Upper lobe of left lung (tissue), 6 donors: ENCODE measurements at places on chromosomes 13 and 19.

DNA sequence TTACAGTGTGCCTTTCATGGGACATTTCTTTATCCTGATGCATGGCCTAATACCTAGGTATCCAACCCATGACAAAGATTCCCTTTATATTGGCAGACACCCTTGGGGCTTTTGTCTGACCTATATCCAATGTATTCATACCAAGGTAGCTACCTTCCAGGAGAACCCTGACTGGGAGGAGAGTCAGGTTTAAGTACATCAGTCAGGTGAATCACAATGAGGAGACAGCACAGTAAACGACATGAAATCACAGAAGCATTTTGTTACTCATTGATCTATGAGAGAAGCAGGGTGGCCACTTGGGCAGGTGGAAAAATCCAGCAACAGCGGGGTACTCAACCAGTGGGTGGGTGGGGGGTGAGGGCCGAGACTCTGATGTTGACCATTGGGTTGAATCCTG is 527.4 kb upstream of the ATXN8OS start:
- DNase-seq = no peak

GRCh38 chr13:30429721-30430694 is 7.7 kb downstream of the UBE2L5 start:
- no peak for DNase-seq

DNA sequence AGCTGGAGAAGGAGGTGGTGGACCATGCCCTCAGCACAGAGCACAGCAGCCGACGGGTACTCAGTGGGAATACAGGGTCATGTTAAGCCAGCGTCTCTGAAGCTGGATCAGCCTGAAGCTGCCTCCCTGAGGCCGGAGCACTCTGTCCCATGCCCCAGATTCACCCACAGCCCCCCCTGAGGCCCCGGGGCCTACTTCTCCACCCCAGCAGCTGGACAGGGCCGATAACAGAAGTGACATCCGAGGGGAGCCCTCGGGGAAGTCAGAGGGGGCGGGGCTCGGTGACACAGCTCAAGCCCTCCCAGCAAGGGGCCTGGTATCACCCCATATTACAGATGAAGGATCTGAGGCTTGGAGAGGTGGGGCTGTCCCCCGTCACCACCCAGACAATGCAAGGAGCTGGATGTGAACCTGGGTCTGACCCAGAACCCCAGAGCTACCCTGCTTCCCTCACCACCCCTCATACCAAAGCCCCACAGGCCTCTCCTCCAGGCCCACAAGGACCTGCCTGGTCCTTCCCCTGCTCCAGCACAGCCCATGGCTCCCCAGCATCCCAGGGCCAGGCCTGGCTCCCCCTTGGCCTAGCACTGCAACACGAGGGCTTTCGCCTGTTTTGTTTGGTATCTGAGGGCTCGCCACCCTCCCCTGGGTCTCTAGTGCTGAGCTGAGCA is 5.7 kb downstream of the R3HDM4 start:
- peak; percentile 45 for DNase-seq

- no peak for DNase-seq
Measured at GRCh38 chr13:112690283-112690929, 568 bp downstream of the ATP11A start.

- no peak for DNase-seq
Measured at GRCh38 chr19:46460981-46461380, 10.4 kb downstream of the PNMA8A start.

DNA sequence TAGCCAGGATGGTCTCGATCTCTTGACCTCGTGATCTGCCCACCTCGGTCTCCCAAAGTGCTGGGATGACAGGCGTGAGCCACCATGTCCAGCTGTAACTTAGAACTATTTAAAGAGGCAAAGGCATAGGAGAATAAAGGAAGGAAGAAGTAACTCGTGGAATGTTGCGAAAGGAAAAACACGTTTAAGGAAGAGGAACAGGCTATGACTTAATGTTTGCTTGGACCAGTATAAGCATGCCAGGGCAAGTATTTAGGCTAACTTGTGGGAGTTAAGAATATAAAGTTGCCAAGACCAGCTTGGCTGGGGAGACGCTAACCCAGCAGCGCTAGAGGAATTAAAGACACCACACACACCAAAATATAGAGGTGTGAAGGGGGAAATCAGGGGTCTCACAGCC is 33.5 kb downstream of the ZNF844 start:
- DNase-seq = no peak

GRCh38 chr13:53631511-53631910 is 602.9 kb downstream of the OLFM4 start:
- DNase-seq = no peak

DNA sequence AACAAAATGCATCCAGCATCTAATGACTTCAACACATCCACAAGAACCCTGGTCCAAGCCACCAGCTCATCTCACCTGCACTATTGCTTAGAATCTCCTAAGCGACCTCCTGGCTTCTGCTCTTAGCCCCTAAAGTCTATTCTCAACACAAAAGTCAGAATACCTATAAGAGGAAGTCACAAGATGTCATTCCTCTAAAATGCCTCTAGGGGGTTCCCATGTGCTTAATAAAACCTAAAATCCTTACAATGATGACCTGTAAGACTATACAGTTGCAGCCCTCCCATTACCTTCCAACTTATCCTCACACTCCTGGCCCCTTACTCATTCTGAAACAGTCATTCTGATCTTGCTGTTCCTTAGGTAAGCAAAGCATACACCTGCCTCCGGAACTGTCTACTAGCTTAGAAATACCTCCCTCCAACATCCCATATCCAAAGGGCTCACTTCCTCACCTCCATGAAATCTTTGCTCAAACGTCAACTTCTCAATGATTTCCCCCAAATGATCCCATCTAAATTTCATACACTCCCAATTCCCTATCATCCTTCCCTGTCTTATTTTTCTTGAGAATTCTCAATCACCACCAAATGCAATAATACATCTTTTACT is 10.0 kb downstream of the ATP7B start:
- DNase-seq = no peak

GRCh38 chr19:38494379-38494778 is 60.9 kb downstream of the RYR1 start:
- no peak for DNase-seq

GRCh38 chr19:32104153-32104849 is 241.1 kb upstream of the ZNF507 start:
- no peak for DNase-seq

DNA sequence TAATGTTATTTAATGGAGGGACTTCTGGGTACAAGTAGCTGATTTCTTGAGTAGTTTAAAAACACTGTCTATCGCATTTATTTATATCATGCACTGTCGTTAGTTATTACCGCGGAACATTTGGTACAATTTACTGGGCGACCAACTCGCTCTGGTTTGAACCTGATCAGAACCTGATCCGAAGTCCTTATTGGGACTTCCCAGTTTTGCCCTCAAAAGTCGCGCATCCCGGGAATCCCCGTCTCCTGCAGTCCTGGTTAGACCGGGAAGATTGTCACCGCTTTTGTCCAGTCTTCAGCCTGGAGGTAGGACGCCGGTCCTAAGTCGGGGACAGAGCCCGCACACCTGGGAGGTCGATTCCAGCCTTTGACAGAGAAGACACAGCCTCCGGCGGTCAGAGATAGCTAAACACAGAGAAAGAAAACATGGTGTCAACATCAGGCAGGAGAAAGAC is 694 bp downstream of the CLN5 start:
- peak; percentile 58 for DNase-seq

GRCh38 chr13:27151798-27152599 is 19.6 kb downstream of the USP12 start:
- no peak for DNase-seq

DNA sequence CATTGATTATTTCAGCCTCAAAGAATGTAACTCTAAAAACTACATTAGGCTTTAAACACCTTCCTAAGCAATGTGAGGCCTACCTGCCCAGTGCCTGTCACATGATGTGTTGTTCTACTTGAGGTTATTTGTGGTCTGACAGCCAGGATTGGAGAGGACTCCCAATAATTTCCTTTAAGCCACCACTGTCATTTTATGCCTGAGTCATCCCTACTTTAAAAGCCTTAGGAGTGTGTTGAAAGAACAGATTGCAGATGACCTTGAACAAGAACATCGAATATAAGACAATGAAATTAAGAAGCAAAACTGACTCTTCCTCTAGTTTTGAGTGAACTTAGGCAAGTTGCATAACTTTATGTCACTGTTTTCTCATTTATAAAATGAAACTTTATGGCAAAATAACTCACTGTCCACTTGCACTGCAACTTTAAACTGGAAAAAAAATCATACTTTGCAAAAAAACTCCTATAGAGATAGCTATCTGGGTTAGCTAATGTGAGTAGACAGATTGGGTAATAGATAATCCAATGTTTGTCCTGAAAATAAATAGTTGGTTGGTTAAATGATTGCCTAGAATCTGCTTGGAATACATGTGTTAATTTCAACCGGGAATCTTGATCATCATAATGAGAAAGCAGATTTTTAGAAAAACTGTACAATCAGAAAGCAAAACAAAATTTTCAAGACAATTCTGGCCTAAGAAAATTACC is 361.2 kb downstream of the SUCLA2 start:
- DNase-seq = no peak

DNA sequence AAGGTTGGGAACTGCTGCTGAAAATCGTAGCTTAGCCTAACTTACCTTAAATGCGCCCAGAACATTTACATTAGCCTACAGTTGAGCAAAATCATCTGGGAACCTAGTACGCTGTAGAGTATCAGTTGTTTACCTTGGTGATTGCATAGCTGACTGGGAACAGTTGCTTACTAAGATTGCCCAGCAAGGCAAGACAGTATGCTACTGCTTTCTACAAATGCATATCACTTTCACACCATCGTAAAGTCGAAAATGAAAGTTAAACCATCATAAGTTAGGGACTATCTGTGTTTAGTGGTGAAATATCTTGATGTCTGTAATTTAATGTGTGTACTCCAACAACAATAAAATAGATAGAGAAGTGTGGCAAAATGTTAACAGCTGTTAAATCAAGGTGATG is 1670.6 kb upstream of the PCDH20 start:
- DNase-seq = no peak

GRCh38 chr13:106883976-106884375 is 316.0 kb upstream of the ARGLU1 start:
- no peak for DNase-seq

- no peak for DNase-seq
Measured at GRCh38 chr13:95020298-95020987, 280.8 kb downstream of the ABCC4 start.

- no peak for DNase-seq
Measured at GRCh38 chr13:20000062-20000552, 41.6 kb downstream of the ZMYM2 start.

DNA sequence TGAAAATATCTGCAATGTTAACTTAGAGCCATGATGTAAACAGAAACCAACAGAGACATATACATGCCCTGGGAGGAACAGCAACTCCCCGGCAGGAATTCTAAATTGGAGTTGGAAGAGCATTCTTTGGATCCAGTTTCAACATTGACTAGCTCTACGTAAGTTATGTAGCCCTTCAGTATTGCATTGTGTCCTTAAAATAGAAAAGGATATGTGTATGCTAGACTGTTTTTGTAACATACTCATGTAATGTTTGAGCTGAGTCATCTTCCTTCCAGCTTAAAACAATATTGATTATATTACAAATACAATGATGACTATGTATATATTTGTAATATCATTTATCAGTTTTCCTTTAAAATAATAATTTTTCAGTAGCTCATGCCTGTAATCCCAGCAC is 1422.2 kb upstream of the PCDH20 start:
- DNase-seq = no peak

DNA sequence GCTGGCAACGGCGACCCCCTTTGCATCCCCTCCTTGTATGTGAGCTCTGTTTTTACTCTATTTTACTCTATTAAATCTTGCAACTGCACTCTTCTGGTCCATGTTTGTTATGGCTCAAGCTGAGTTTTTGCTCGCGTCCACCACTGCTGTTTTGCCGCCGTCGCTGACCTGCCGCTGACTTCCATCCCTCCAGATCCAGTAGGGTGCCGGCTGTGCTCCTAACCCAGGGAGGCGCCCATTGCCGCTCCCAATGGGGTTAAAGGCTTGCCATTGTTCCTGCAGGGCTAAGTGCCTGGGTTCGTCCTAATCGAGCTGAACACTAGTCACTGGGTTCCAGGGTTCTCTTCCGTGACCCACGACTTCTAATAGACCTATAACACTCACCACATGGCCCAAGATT is 2704.4 kb downstream of the PCDH9 start:
- DNase-seq = no peak

DNA sequence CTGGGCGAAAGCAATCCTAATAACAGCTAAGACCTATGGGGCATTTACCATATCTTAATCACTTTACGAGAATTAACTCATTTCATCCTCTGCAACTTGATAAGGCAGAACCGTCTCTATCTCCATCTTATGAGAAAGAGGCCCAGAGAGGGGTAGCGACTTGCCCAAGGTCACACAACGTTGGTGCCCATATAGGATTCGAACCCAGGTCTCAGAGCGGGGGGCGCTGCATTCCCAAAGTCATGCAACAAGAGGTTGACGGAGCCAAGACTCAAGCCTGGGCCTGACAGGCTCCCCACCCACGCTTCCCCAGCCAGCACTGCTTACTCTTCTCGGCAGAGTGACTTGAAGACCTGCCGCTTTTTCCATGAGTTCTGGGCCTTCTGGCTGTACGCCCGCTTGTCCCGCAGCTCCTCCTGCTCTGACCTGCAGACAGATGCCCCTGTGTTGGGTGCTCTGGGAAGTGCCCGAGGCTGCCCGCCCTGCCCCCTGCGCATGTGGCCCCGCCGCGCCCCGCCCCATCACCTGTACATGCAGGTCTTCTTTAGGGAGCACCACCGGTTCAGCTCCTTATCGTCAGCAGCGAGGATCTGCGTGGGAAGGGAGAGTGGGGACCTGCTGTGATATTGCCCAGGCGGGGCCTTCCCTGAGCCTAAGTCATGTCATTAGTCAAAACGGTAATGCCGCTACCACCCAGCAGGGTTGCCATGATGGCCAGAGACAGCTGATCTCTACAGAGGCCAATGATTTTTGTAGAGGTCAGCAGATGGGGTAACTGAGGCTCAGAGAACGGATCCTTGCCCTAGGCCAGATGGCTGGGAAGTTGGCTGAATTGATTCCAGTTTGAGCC is 10.8 kb downstream of the KRI1 start:
- DNase-seq = no peak

GRCh38 chr13:42075517-42075916 is 27.1 kb downstream of the DGKH start:
- no peak for DNase-seq

GRCh38 chr13:68007576-68007975 is 777.4 kb upstream of the PCDH9 start:
- DNase-seq = no peak

GRCh38 chr13:111186305-111186935 is 71.3 kb downstream of the ARHGEF7 start:
- no peak for DNase-seq

GRCh38 chr13:57970404-57970803 is 338.9 kb downstream of the PCDH17 start:
- DNase-seq = no peak

GRCh38 chr13:70188567-70188966 is 80.3 kb upstream of the KLHL1 start:
- DNase-seq = no peak

GRCh38 chr19:4737955-4738600 is 14.4 kb upstream of the DPP9 start:
- no peak for DNase-seq
